ENCODE measurements at places on chromosomes 5 and 9.

GRCh38 chr5:138490648-138491283 lies 25.5 kb downstream of the EGR1 start:
- no peak for DNase-seq

DNA sequence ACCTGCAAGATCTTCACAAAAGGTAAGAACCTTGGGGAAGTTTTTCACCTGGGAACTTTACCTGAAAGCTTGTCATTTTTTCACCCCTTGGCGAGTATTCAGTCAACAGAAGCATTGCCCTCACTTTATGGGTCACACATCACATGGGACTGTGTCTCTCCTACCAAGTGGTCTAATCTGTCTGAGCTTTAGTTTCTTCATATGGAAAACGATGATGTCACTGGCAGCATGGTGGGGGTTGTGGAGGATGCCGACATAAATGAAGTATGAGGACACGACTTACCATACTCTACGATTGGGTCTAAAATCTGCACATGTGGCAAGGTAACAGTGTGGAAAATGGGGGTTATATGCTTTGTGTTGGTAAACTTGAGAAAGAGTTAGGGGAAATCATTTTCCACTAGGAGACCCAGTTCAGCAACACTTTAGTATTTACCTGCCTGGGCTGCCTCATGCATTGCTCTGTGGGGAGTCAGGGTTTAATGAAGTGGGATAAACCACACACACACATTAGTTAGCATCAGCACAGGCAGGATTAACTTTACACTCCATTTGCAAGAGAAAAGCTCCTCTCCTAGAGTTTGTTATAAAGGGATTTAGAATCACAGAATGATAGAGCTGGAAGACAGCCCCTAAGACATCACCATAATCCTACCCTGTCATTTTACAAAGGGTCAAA lies 19.8 kb upstream of the PAX5 start:
- DNase-seq: no peak

DNA sequence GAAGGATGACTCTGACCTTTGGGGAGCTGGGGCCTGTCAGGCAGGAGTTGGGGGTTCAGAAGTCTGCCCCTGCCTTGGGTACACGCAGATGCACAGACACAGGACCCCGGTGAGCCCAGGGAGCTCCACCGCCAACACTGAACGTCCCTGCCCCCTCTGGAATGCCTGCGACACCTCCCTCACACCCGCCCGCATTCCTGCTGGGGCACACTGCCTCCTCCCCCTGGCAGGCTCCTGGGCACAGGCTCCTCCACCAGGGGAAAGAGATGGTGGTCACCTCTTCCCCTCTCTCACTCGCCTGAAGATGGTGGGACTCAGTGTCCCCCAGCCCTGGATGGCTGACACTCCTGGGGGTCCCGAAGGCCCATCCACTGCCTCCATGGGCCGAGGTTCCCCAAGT lies 12.0 kb downstream of the CRB2 start:
- DNase-seq: no peak

DNA sequence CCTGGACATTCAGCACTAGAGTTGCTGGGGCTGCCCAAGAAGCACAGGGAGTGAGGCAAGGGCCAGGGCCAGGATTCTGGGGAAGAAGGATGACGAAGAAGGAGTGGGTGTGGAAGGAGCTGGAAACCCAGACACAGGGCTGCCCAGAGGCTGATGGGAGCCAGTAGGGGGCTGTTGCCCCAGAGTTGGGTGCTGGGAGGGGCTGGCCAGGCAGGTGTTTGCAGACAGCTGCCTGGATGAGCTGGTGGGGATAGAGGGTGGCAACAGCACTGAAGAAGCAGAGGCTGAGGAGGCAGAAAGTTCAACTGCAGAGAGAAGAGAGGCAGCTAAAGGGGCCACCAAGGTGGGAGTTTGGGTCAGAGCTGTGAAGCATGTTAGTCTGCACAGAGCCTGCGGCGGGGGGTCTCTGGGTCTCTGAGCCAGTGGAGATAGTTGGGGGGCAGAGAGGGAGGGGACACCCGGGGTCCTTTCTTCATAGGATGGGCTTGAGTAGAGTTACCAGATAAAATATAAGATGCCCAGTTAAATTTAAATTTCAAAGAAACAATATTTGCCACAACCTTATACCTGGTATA lies 2.5 kb upstream of the AQP7 start:
- DNase-seq: no peak

DNA sequence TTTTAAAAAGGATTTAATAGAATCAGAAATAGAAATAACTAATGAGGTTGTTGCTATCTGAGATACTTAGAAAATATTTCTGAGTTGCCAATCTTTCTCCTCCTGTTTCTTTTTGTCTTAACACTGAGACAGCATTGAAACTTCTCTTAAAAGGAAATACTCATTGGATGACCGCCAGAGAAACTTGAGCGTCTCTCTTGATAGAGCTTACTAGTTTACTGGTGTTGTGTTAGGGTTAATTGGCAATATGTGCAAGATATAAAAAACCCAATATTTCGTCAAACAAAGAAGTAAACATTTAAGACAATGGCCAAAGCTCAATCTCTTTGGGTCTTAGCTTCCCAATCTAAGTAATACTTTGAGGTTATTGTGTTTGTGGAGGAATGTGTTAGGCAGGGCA lies 176.4 kb upstream of the CHD1 start:
- DNase-seq: no peak

- DNase-seq: no peak
Observed at GRCh38 chr5:67353500-67354450, 157.2 kb upstream of the CD180 start.

GRCh38 chr5:55441107-55441771 lies 93.5 kb downstream of the PLPP1 start:
- no peak for DNase-seq

- DNase-seq: no peak
Observed at GRCh38 chr5:98780390-98780789, 6.9 kb downstream of the RGMB start.

- DNase-seq: no peak
Observed at GRCh38 chr5:58860680-58861079, 277.8 kb downstream of the RAB3C start.

- no peak for DNase-seq
Observed at GRCh38 chr5:142178651-142179050, 70.1 kb downstream of the NDFIP1 start.

GRCh38 chr9:133057006-133057405 lies 4.8 kb upstream of the CEL start:
- no peak for DNase-seq

- no peak for DNase-seq
Observed at GRCh38 chr5:108765647-108766046, 17.9 kb downstream of the FER start.

- DNase-seq: no peak
Observed at GRCh38 chr9:114100536-114100935, 1.4 kb upstream of the KIF12 start.

- DNase-seq: no peak
Observed at GRCh38 chr5:59326596-59326995, 566.9 kb downstream of the PDE4D start.

DNA sequence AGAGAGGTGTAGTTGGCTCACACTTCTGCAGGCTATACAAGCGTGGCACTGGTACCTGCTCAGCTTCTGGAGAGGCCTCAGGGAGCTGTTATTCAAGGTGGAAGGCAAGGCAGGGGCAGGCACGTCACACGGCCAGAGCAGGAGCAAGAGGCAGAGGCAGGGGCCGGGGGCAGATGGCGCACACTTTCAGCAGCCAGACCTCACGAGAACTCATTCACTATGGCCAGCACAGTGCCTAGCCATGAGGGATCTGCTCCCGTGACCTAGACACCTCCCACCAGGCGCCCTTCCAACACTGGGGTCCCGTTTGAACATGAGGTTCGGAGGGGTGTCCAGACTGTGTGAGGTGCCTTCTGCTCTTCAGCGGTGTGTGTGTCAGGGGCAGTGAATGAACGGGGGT lies 71.0 kb upstream of the FCN1 start:
- no peak for DNase-seq

DNA sequence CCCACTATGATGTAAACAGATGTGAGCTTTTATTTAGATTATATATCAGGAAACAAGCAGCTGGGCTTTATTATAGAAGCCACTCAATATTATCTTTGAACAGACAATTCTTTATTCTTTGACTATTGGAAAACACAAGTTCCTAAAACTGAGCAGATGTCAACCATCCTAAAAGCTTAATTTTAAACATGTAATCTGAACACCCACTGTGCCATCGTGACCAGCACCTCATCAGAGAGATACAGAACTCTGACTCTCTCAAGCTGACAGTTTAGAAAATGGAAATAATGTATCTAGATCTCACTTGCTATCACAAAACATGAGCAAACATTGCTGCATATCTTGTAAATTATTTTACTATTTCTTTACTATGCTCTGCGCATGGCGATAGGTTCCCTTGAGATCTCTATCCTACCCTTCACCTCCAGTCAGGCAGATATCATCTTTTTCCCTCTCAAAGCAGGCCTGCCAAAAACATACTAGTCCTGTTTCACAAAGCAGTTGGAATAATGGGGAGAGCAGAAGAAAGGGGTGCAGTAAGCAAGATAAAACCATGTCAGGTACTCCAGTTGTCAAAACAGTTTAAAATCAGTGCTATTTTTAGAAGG lies 151.0 kb downstream of the KIAA0825 start:
- no peak for DNase-seq

DNA sequence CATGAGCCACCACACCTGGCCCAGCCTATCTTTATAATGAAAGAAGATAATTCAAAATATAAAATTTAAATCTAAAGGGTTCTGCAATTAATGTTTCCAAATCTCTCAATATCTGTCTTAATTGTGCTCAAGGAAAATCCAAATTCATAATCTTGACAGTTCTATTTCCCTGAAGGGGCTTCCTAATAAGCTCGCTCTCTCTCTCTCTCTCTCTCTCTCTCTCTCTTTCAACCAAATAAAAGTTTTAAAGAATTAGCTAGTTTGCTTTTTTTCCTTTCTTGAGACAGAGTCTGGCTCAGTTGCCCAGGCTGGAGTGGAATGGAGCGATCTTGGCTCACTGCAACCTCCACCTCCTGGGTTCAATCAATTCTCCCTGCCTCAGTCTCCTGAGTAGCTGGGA lies 13.2 kb upstream of the SCAI start:
- DNase-seq: no peak

GRCh38 chr5:67576112-67576511 lies 379.5 kb upstream of the CD180 start:
- DNase-seq: no peak

DNA sequence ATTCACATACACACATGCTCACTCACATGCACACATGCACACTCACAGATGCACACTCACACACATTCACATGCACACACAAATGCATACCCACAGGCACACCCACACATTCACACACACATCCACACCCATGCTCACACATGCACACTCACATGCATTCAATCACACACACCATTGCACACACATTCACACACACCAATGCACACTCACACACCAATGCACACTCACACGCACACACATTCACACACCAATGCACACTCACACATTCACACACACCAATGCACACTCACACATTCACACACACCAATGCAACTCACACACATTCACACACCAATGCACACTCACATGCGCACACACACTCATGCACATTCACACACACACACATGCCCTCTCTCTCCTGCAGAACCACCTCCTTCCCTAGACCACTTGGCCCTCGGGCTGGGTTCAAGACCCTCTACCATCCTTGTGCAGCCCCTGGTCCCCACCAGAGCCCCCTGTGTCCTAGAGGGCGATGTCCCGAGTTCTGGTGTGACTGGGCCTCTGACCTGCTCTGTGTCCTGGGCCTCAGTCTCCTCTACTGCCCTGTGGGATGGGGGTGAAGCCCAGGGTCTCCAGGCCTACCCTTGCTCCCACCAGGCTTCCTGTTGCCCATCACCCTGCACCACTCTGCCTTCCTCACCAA lies 139.0 kb downstream of the OLFM1 start:
- peak; percentile 22 for DNase-seq

GRCh38 chr9:21968331-21969010 lies 25.7 kb downstream of the CDKN2A start:
- no peak for DNase-seq

DNA sequence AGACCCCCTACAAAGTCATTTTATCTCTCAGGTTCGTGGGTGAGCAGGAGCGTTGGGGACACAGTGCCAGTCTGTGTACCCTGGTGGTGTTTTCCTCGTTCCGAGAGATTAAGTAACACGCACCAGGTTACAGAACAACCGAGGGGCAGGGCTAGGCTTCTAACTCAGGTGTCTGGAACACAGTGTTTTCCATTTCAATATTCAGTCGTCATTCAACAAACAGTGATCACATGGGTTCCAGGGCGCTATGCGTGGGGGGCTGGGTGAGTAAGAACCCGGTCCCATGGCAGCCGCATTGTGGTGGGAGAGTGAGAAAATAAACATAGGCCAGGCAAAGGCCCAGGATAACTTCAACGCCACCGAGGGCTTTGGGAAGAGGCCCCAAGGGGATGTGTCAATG lies 55.9 kb upstream of the RNU6ATAC start:
- DNase-seq: no peak

GRCh38 chr9:119768266-119768665 lies 399.0 kb upstream of the BRINP1 start:
- DNase-seq: no peak

Measured in CD8-positive, alpha-beta memory T cell (primary cell).